ENCODE measurements at places on chromosomes 5 and 9. TPM values are rescaled to one million over a fixed set of nuclear protein-coding genes. Genes with fewer than 3 reads are reported as not detected.

PAPPA gene
- polyA plus RNA-seq, result 2.2 TPM

SLU7 gene
- polyA plus RNA-seq, result 40.5 TPM

BARX1 gene
- polyA plus RNA-seq, result 0.06 TPM

SNCB gene
- 0.39 TPM for polyA plus RNA-seq

DNA sequence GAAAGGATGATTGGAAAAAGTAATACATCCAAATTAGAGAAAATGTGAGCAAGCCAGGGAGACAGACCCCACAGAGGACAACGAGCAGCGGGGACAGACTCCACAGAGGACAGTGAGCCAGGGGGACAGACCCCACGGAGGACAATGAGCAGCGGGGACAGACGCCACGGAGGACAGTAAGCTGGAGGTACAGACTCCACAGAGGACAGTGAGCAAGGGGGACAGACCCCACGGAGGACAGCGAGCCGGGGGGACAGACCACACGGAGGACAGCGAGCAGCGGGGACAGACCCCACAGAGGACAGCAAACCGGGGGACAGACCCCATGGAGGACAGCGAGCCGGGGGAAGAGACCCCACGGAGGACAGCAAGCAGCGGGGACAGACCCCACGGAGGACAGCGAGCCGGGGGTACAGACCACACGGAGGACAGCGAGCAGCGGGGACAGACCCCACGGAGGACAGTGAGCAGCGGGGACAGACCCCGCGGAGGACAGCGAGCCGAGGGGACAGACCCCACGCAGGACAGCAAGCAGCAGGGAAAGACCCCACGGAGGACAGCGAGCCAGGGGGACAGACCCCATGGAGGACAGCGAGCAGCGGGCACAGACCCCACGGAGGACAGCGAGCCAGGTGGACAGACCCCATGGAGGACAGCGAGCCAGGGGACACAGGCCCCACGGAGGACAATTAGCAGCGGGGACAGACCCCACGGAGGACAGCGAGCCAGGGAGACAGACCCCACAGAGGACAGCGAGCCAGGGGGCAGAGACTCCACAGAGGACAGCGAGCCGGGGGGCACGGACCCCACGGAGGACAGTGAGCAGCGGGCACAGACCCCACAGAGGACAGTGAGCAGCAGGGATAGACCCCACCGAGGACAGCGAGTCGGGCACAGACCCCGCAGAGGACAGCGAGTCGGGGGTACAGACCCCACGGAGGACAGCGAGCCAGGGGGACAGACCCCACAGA is 1.9 kb upstream of the ZDHHC11 start:
- no peak for DNase-seq

GRCh38 chr5:37539459-37539858 is 160.3 kb downstream of the WDR70 start:
- DNase-seq, result no peak

DNA sequence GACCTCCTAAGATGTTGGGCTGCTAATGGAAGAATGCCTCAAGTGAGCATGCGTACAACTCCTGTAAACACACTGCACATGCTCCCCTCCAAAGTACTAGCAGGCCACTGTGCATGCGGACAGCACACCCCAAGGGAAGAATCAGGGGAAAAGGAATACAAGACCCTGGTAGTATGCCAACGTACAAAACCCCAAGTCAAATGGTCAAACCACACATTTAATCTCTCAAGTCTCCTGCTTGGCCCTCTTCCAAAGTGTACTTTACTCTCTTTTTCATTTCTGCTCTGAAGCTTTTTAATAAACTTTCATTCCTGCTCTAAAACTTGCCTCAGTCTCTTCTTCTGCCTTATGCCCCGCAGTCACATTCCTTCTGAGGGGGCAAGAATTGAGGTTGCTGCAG is 466.4 kb downstream of the DMRTA1 start:
- DNase-seq, result no peak

- no peak for DNase-seq
Measured at GRCh38 chr5:134426361-134426760, 14.7 kb upstream of the CDKN2AIPNL start.

DNA sequence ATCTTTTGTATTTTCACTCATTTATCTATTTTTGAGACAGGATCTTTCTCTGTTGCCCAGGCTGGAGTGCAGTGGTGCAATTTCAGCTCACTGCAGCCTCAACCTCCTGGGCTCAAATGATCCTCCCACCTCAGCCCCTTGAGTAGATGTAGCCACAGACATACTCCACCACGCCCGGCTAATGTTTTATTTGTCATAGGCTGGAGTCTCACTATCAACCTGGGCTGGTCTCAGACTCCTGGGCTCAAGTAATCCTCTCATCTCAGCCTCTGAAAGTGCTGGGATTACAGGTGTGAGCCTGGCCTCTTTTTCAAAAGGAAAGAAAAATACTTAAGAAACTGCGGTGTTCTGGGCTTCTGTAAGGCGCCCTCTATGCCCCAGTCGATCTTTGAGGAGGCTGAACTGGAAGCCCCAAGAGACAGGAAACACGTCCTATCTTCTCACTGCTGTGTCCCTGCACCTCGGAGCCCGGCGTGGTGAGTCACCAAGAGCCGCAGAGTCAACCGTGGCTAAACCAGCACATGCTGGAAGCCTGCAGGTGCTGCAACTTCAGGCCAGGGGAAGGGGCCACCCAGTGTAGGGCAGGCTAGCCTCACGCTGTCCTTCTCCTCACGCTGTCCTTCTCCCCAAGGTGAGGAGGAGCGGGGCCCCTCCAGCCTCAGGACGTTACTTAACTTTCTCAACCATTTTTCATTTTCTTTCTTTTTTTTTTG is 15.2 kb upstream of the LHX3 start:
- DNase-seq, result no peak

DNA sequence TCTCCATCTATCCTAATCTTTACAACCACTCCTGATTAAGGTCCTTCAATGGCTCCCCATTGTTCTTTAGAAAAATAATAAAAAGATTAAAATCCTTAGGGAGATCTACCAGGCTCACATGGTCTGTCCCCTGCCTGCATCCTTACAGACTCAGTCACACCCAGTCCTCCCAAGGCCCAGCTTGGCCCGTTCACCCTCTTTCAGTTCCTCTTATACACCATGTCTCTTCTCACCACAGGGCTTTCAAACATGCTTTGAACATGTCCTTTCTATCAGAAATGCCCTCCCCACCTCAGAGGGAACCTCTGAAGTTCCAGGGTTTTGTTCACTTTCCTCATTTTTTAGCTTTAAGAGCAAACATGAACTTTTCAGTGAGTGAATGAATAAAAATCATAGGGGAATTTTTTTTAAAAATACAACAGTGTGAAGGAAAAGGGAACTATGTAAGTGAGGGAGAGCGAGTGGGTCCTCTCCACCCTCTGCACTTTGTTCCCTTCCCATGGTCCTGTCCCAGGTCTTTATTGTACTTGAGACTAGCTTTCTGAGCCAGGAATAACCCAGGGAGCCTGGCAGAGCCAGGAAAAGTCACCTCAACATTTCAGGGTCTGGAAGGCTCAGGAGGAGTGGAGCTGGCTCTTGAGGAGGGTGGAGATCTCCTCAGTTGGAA is 55.3 kb downstream of the TRPC7 start:
- DNase-seq, result no peak

GRCh38 chr5:180157866-180158265 is 51.1 kb downstream of the RASGEF1C start:
- DNase-seq, result no peak

DNA sequence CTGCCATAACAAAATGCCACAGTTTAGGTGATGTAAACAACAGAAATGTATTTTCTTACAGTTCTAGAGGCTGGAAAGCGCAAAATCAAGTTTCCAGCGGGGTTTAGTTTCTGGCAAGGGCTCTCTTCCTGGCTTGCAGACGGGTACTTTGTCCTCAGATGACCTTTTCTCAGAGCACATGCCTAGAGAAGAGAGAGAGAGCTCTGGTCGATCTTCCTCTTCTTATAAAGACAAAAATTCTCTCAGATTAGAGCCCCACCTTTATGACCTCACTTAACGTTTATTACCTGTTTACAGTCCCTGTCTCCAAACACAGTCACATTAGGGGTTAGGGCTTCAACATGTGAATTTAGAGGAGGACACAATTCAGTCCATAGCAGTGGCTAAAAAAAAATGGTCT is 119.7 kb downstream of the CETN3 start:
- no peak for DNase-seq

- no peak for DNase-seq
Measured at GRCh38 chr9:93572221-93572620, 4.2 kb upstream of the PHF2 start.

GRCh38 chr9:28389411-28389810 is 816.1 kb upstream of the C9orf72 start:
- DNase-seq, result no peak

- DNase-seq, result no peak
Measured at GRCh38 chr5:132000677-132001453, 10.6 kb downstream of the ACSL6 start.

GRCh38 chr5:85646641-85647040 is 971.1 kb upstream of the COX7C start:
- DNase-seq, result no peak

- DNase-seq, result no peak
Measured at GRCh38 chr9:85212887-85213286, 528.9 kb downstream of the AGTPBP1 start.

GRCh38 chr9:71830153-71830552 is 61.8 kb upstream of the CEMIP2 start:
- no peak for DNase-seq

All from large intestine (tissue), 12 donors.